ENCODE measurements at places on chromosomes 6 and 20.

DNA sequence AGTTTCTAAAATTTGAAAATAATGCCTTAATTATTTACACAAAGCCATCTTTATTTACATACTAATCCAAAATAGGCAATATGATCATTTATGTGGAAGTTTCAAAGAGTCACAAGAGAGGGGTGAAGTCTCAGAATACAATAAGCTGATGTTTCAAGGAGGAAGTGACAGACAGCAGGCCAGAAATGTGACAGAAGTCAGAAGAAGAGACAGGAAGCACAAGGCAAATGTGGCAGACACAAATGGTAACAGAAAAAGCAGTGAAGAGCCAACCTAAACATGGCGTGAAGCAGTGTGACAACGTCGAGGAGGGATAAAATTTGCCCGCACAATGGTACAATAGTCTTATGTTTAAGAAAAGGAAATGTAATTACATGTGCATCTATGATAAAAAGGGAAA is 59.8 kb downstream of the SHPRH start:
- peak; percentile 46 for DNase-seq

DNA sequence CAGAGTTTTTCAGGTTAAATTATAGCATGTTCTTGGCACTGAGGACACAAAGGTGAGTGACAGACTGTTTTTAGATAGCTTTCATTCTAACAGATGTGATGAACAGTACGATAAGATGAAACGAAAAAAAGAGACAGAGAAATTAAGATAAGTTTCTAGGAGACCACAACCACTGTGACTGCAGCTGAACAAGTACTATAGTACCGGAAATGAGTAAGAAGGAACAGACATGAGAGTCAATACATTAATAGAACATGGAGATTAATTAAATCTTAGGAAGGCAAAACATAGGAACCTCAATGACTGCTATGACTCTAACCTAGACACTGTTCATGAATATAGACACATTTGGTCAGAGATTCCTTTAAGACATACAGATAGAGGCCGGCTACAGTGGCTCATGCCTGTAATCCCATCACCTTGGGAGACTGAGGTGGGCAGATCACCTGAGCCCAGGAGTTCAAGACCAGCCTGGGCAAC is 40.2 kb downstream of the HBS1L start:
- peak; percentile 13 for DNase-seq

- no peak for DNase-seq
Observed at GRCh38 chr6:1271071-1271763, 40.7 kb upstream of the FOXQ1 start.

DNA sequence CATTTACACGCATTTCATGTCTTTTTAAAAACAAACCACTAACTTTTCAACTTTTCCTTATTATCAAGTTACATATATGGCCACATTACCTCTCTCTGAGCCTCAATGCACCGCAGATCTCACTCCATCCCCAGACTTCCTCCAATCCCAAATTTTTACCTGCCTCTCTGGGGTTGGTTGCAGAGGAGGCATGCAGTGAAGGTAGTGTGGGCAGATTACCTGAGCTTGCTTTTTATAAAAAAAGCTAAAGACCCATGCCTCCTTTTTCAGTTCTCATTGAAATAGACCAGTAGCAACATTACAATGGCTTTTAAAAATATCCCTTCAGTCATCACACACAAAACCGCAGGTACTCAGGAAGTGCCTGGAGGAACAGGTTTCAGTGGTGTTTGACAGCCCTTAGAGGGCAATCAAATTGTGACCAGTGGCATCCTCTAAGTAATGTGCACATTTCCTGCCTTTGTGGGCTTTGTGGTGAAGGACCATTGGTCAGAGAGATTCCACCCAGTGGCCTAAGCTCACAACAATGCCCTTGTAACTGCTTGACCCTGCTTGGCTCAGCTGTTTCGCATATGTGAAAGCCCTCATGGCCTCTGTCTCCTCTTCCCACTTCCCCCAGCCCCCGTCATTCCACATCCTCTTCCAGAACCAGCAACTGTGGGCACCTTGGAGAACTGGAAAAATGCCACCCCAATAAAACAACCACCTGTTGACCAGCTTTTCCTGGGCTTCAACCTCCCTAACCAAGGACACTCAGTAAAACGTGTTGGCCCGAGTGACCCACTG is 30.2 kb upstream of the IL17A start:
- peak; percentile 85 for DNase-seq

DNA sequence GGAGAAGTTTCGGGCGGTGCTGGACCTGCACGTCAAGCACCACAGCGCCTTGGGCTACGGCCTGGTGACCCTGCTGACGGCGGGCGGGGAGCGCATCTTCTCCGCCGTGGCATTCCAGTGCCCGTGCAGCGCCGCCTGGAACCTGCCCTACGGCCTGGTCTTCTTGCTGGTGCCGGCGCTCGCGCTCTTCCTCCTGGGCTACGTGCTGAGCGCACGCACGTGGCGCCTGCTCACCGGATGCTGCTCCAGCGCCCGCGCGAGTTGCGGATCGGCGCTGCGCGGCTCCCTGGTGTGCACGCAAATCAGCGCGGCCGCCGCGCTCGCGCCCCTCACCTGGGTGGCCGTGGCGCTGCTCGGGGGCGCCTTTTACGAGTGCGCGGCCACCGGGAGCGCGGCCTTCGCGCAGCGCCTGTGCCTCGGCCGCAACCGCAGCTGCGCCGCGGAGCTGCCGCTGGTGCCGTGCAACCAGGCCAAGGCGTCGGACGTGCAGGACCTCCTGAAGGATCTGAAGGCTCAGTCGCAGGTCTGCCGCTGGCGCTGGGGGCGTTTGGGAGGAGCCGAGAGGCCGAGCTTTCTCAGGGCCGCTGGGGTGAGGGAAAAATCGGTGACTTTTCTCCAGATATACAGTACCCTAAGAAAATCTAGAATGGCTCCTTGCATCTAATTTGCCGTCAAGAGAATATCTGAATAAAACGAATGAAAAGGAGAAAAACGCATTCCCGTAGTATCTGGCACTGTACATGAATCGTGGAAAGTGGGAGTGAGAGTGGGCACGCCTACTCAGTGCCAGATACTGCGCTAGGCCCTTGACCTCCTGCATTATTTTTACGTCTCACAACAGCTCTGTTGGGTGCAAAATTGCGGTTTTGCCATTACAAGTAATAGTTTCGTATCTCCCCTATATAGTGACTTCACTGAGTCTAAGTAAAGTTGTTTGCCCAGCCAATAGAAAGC is 1.0 kb downstream of the CALHM6 start:
- peak; percentile 9 for DNase-seq

- no peak for DNase-seq
Observed at GRCh38 chr6:4378319-4378996, 243.1 kb upstream of the ECI2 start.

DNA sequence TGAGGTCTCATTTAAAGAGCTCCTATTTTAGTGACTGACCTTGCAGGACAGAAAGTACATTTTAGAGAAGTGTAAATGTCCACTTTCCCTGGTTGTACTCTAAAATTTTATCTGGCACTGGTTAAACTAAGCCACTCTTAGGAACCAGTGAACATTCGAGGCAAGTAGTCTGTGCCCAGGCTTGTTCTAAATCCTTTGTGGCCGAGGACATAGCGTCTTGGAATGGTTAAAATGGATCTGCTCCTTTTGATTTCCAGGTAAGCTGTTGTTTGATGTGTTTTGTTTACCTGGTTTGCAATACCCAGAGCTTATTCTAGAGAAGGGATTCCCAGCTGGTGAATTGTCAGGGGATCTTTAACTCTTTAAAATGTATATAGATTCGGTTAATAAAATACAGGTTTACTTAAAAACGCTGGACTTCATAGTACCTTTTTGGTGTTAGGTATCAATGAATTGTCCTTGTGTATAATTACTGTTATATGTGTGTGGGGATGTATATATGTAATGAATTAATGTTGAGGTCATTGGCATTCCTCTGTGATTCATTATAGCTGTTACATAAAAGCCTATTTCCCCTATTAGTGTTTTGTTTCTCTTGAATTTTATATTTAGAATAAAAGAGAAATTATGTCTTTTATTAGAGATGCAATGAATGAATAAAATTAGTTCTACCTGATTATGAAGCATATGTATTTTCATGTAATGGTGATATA is 15.8 kb downstream of the SNX9 start:
- DNase-seq = no peak

DNA sequence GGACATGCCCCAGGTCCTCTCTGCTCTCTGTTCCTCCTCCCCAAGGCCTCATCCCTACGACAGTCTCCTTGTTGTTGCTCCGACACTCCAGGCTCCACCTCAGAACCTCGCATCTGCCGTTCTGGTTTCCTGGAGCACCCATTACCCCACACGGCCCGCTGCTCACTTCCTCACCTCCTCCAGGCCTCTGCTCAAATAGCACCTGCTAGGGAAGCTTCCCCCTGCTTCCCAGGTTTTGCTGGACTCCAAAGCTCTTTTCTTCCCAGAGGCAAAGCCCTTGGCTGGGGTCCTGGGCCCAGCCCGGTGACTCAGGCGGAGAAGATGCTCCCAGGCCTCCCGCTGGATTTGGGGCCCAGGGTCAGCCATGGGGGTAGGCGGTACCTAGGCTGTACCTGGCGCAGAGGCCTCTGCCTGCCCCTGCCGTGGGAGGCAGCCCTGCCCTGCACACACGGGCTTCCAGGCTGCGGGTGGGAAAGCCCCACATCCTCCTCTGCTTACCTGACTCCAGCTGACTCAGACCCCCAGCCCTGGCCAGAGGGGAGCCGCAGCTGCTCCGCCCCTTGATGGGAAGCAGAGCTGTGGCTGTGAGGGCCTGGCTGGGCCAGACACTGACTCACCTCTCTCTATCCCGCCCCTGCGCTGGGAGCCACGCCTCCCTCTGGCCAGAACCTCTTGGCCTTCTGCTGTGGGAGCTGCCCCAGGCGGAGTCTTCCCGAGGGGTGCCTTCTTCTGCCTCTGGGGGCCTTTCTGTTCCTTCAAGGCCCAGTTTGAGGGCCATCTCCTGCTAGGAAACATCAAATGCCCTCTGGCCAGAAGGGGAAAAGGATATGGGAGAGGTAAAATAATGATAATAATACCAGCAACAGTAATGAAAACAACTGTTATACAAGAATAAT is 130.5 kb downstream of the CEBPB start:
- DNase-seq = peak; percentile 62

- peak; percentile 22 for DNase-seq
Observed at GRCh38 chr6:16819752-16820151, 58.5 kb upstream of the ATXN1 start.

- no peak for DNase-seq
Observed at GRCh38 chr6:144289006-144289405, 3.9 kb downstream of the UTRN start.

- no peak for DNase-seq
Observed at GRCh38 chr6:8238773-8239683, 136.7 kb upstream of the EEF1E1 start.

GRCh38 chr6:6494677-6495076 is 93.8 kb upstream of the LY86 start:
- peak; percentile 55 for DNase-seq

DNA sequence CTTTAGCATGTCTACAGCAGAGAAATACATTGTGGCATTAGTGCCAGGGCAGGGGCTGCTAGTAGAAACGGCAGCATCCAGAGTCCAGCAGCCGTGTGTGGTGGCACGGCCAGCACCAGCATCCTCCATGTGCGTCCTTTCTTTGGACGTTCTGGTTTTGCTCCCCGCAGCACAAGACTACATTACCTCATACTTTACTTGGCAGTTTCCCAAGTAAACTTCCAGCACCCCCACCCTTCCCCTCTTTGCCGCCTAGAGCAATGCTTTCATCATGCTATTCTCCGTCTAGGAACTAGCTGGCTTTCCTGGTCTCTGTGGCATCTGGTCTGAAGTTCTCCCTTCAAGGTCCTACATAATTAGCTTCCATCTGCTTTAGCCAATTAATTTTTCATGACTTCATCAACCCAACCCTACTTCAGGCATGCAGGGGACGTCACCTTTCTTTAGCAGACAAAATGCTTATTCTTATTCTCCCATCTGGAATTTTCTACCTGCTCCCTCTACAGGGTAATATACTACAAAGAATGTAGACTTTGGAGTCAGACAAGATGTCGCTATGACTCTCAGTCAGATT is 67.6 kb downstream of the BLOC1S5 start:
- no peak for DNase-seq

- DNase-seq = no peak
Observed at GRCh38 chr6:45654673-45655072, 276.9 kb upstream of the SUPT3H start.

- peak; percentile 72 for DNase-seq
Observed at GRCh38 chr6:14758421-14759081, 487.3 kb upstream of the JARID2 start.

GRCh38 chr6:141988954-141989705 is 143.6 kb upstream of the GJE1 start:
- peak; percentile 39 for DNase-seq

DNA sequence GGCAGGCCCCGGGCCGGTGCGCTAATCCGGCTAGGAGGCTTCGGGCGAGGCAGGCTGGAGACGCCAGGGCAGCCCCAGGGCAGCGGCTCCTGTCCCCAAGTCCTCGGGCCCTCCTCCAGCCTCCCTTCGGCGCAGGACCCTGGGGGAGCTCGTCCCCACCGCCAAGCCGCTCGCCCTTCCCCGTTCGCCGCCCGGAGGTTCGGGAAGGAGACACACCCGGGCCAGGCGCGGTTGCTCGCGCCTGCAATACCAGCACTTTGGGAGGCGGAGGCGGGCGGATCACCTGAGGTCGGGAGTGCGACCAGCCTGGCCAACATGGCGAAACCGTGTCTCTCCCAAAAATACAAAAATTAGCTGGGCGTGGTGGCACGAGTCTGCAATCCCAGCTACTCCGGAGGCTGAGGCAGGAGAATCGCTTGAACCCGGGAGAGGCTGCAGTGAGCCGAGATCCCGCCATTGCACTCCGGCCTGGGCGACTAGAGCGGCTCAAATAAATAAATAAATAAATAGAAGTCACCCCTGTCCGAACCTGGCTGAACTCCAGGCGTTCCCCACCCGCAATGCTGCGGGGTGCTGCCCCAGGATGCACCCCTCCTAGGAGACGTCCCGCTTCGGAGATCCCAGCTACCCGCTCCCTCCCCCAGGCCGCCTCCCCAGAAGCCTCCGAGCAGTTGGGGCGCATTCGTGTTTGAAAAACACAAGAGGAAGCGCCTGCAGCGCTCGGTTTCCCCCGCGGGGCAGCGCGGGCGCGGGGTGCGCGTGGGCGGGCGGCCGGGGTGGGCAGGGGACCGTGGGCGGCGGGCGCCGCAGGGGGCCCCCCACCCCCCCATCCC is 27.5 kb downstream of the SERPINB9 start:
- DNase-seq = no peak
